ENCODE measurements at places on chromosomes 4 and X.

DNA sequence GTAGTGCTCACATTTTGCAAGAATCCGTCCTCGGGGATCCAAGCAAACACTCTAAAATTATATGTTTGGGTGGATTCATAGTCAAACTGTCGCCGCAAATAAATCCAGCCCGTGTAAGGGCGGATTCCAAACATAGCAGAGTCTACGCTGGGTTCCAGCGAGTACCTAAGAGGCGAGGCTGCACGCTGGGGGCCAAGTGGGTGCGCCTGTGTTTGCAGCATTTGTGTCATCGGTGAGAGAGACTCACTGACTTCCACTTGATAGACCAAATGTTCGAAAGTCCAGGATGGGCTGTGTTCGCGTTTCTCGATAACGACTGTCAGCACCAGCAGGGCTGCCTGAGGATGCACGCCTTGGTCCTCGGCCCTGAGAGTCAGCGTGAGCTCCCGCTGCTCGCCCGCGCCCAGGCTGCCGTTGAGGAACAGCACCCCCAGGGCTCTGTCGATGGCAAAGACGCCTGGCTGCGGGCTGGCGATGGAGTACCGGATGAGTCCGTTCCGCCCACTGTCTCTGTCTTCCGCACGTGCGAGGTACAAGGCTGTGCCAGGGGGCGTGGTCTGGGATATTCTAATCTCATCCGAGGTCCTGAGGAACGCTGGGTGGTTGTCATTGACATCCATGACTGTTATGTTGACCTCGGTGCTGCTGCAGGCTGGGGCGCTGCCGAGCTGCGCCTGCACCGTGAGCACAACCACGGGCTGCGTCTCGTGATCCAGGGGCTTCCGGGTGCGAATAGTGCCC lies 158.7 kb downstream of the DCHS2 start:
- DNase-seq = no peak

- DNase-seq = no peak
These were observed 128.0 kb downstream of the CFAP299 start for GRCh38 chr4:80463509-80463908.

GRCh38 chrX:48520976-48521352 lies 644 bp upstream of the EBP start:
- DNase-seq = no peak

- DNase-seq = no peak
These were observed 97.1 kb downstream of the ENOX2 start for GRCh38 chrX:130805903-130806302.

DNA sequence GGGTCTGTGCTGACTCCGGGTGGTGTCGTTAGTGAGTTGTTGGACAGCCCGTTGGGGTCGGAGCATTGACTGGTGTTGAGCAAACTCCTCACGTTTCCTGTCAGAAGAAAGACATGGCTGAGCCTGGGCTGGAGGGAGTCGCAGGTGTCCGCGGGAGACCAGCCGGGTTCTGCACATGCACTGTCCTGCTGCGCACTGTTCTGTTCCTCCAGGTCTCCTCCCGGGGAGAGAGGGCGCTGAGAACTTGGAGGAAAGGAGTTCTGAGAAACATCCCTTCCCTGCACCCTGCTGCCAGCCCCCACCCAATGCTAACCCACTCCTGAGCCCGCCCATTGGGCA lies 1.1 kb downstream of the ZNF141 start:
- DNase-seq = no peak

DNA sequence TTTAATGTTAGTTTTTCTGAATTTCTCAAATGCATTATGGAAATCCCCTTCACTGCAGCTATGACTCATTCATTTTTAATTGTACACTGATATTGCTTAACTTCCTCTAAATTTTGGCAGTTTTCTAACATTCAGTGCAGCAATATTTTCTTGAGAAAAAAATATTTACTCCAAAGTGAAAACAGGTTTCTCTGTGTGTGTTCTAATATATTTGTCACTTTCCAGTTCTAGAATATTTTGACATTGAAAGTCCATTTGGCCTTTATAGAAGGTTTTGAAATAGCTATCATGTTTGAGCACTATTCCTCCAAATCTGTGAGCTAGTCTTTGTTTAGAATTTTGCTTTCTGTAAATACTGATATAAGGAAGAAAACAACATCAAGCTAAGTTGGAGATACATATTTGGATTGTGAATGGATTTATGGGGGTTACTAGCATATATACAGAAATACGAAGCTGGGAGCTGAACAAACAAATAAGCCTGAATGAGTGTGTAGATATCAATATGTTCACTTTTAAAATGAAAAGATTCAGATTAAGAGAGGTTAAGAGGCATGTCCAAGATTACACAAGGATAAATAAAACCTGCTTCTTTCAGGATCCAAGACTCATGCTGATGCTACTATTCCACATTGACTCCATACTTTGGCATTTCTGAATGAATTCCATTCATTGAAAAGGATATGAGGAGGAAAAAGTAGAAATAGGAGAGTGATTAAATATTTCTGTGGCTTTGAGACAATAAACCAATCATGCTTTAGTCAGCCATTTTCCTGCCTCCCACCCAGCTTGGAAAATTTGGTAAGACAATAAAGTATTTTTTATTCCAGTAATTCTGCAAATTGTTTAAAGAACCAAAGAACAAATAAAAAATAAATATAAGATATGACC lies 57.3 kb upstream of the SLIT2 start:
- DNase-seq = no peak

- DNase-seq = no peak
These were observed 99.9 kb downstream of the SLIT2 start for GRCh38 chr4:20351360-20352162.

- no peak for DNase-seq
These were observed 33.6 kb upstream of the HEPH start for GRCh38 chrX:66130469-66130868.

- no peak for DNase-seq
These were observed 979 bp upstream of the SLC9A6 start for GRCh38 chrX:135984256-135984655.

GRCh38 chr4:113012786-113013185 lies 36.7 kb upstream of the ANK2 start:
- no peak for DNase-seq

- peak; percentile 1 for DNase-seq
These were observed 965 bp downstream of the PPA2 start for GRCh38 chr4:105472871-105473323.

DNA sequence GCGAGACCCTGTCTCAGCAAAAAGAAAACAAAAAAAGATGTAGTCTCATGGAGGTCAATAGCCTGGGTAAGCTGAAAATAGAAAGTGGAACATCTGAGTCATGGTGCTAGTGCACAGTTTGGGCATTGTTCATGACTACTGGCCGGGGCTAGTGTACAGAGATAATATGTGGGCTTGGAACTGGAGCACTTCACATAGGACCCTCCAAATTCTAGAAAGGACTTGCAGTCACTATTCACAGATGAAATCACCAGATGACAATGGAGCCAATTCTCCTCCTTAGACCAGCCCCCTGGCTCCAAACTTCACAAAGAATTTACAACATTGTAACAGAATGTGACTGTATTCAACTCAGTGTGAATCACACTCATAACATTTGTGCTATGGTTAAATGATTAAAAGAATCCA lies 367.8 kb upstream of the SLC7A11 start:
- no peak for DNase-seq

GRCh38 chr4:89682808-89683207 lies 154.2 kb downstream of the SNCA start:
- DNase-seq = no peak

- no peak for DNase-seq
These were observed 940 bp upstream of the UTP3 start for GRCh38 chr4:70687392-70687791.

GRCh38 chr4:153409924-153410501 lies 56.1 kb upstream of the TMEM131L start:
- no peak for DNase-seq

DNA sequence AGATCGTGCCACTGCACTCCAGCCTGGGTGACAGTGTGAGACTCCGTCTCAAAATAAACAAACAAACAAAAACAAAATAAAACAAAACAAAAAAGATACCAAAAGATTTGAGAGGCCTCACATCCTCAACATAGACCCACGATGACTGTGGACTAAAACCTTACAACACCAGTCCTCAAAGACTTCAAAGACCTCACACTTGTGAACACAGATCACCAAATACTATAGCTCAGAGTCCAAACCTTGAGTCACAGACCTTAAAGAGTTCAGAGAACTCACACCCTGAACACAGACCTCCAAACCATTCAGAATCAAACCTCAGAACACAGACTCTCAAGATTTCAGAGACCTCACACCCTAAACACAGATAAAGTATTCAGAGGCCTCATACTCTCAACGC lies 12.7 kb upstream of the PAGE4 start:
- DNase-seq = no peak

DNA sequence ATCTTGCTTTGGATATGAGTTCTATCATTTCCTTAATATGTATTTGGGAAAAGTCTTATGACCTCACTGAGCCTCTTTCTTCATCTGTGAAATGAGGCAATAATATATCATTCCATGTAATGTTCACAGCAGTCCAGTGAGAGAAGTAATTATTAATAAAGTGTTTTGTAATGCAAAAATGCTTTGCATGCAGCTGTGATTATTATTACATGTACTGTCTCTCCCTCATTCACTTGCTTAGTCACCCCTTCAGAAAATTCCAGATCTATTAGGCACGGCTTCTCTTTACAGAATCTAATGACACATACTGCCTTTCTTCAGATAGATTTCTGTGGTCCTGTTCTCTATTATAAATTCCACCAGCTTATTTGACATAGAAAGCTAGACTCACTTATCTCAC lies 53.5 kb upstream of the FGF13 start:
- DNase-seq = no peak

GRCh38 chr4:3865986-3866812 lies 100.0 kb downstream of the ADRA2C start:
- no peak for DNase-seq

DNA sequence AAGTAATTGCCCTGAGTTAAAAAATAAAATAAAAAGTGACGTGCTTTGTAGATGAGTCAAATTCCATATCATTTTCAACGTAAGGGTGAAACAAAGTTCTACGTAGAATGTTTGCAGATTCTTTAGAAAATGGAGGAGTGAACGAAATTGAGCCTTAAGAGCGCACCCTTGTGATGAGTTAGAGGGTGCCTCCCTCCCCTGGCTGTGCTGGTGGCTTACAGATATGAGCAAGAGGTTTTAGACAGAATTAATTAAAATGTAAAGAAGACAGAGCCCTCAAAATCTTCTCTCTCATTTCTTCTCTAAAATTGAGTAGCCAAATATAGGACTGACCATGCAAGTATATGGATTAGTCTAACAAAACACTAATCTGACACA lies 30.2 kb upstream of the LGI2 start:
- no peak for DNase-seq

DNA sequence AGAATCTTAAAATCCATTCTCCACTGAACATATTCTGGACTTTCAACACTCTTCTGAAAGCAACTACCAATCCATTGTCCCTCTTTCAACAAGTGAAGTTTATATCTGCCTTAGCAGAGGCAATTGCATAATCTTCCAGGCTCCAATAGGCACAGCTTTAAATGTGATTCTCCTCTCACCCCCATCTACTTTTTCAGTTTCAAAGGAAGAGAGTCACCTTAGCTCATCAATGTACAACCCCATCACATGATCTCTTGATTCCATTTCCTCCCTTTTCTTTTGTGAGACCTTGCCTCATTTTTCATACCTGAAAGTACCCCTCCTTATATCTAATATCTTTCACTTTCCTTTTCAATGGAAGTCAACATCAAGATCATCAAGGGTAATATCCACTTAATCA lies 921.7 kb upstream of the EPHA5 start:
- no peak for DNase-seq

DNA sequence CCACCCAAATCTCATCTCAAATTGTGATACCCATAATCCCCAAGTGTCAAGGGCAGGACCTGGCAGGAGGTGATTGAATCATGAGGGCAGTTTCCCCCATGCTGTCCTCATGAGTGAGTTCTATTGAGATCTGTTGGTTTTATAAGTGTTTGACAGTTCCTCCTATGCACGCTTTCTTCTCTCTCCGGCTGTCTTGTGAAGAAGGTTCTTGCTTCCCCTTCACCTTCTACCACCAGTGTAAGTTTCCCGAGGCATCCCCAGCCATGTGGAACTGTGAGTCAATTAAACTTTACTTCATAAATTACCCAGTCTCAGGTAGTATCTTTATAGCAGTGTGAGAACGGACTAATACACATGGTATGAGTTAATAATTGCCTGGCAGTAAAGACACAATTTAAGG lies 581.7 kb upstream of the AMOT start:
- no peak for DNase-seq

DNA sequence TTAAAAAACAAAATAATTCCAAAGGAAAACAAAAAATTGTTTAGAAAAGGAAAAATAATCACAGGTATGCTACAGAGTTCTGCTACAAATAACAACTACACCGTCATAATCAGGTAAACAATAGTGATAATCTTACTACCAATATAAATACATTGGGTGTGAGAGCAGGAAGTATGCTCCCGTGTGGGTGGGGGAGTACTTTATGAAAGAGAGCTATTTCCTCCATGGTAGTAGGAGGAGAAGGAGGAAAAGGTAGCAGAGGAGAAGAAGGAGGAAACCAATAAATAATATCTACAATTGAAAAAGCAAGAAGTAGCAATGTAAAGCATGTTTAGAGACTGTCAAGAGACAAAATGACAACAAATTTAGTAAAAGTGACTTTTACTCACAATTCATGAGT lies 35.1 kb downstream of the TEC start:
- no peak for DNase-seq

DNA sequence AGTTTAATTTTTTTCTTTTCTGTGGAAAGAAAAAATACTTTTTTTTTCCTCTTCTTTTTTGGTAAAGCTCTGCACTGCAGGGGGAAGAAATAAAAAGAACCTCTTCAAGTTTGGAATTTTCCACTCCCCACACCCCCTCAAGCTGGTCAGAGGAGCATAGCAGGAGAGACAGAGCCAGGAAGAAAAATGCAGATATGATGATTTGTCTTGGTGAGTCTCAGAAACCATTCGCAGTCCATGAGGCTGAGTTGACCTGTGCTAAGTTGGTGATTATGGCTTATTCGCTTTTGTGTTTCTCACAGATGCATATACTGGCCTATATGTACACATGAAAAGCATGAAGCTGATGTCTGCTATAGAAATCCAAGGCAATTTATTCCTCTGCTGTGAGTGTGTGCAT lies 205.9 kb downstream of the LDB2 start:
- no peak for DNase-seq

GRCh38 chr4:99586322-99586721 lies 11.7 kb downstream of the MTTP start:
- no peak for DNase-seq

GRCh38 chr4:122988696-122989095 lies 66.3 kb upstream of the NUDT6 start:
- no peak for DNase-seq

Data from HTR-8/SVneo (cell line).